Type B pancreatic cell (in vitro differentiated cells): ENCODE measurements at places on chromosomes 5 and 9.

- no peaks in the 10 kb centered on the region for H3K36me3 ChIP-seq
- H3K27me3 ChIP-seq = no peaks in the 10 kb centered on the region
- no peak overlapping the region for H3K27ac ChIP-seq
Observed at GRCh38 chr5:142808878-142809598, 38.9 kb downstream of the ARHGAP26 start.

DNA sequence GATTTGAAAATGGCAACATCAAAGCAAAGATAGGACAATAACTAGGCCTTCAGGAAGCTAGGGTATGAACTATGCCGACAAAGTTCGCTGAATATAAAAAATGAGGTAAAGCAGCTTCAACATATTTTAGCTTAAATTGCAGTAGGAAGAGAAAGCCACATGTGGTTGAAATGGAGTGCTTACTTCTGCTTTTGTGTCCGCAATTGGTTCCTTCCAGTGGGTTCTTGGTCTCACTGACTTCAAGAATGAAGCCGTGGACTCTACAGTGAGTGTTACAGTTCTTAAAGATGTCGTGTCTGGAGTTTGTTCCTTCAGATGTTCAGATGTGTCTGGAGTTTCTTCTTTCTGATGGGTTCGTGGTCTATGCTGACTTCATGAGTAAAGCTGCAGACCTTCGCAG lies 95.2 kb downstream of the APTX start:
- no peak for DNase-seq
- peaks cover 4% of the 10 kb centered on the region for H3K27me3 ChIP-seq
- no peaks in the 10 kb centered on the region for H3K36me3 ChIP-seq
- no peak overlapping the region for H3K27ac ChIP-seq
- H3K4me3 ChIP-seq = no peak overlapping the region

DNA sequence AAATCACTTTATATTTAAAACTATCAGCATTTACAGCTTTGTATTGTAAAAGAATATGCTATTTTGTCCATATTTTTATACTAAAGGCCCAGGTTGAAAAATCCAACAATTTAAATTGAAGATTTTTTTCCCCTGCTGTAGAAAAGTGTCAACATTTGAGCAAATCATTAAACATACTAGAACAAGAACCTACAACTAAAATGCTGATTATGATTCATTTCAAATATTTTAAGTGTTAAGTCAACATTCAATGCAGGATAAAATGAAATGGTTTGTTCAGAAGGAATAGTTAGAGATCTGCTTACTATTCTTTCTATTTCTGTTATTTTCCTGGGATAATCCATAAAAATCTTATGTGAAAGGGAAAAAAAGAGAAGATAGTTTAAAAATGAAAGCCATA lies 866.5 kb upstream of the DMAC1 start:
- H3K27me3 ChIP-seq = no peaks in the 10 kb centered on the region
- peaks cover 2% of the 10 kb centered on the region for H3K4me1 ChIP-seq
- no peaks in the 10 kb centered on the region for H3K36me3 ChIP-seq
- H3K4me3 ChIP-seq = no peak overlapping the region

DNA sequence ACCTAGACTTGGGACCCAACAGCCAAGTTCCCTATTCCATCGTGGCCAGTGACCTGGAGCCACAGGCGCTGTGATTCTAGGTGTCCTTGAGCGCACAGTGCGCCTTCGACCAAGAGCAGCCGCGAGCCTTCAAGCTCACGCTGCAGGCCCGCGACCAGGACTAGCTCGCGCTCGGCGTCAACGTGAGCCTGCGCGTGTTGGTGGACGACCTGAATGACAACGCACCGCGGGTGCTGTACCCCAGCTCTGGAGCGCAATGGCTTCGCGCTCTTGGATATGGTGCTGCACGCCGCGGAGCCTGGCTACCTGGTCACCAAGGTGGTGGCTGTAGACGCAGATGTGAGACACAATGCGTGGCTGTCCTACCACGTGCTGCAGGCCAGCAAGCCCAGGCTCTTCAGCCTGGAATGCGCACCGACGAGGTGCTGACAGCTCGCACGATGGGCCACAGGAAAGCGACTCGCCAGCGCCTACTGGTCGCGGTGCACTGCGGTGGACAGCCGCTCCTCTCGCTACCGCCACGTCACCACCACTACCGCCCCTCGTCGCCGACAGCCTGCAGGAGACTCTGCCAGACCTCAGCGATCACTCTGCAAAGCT lies 11.4 kb downstream of the PCDHGA12 start:
- no peak overlapping the region for H3K27ac ChIP-seq
- peaks cover 38% of the 10 kb centered on the region for H3K36me3 ChIP-seq
- H3K27me3 ChIP-seq = no peaks in the 10 kb centered on the region

DNA sequence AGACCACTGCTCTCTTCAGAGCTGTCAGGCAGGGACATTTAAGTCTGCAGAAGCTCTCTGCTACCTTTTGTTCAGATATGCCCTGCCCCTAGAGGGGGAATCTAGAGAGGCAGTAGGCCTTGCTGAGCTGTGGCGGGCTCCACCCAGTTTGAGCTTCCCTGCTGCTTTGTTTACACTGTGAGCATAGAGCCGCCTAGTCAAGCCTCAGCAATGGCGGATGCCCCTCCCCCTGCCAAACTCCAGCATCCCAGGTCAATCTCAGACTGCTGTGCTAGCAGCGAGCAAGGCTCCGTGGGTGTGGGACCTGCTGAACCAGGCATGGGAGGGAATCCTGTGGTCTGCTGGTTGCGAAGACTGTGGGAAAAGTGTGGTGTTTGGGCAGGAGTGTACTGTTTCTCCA lies 59.9 kb downstream of the CAVIN4 start:
- no peaks in the 10 kb centered on the region for H3K4me1 ChIP-seq
- H3K27me3 ChIP-seq = peaks cover 1% of the 10 kb centered on the region
- no peaks in the 10 kb centered on the region for H3K36me3 ChIP-seq
- no peak overlapping the region for H3K27ac ChIP-seq
- DNase-seq = no peak

DNA sequence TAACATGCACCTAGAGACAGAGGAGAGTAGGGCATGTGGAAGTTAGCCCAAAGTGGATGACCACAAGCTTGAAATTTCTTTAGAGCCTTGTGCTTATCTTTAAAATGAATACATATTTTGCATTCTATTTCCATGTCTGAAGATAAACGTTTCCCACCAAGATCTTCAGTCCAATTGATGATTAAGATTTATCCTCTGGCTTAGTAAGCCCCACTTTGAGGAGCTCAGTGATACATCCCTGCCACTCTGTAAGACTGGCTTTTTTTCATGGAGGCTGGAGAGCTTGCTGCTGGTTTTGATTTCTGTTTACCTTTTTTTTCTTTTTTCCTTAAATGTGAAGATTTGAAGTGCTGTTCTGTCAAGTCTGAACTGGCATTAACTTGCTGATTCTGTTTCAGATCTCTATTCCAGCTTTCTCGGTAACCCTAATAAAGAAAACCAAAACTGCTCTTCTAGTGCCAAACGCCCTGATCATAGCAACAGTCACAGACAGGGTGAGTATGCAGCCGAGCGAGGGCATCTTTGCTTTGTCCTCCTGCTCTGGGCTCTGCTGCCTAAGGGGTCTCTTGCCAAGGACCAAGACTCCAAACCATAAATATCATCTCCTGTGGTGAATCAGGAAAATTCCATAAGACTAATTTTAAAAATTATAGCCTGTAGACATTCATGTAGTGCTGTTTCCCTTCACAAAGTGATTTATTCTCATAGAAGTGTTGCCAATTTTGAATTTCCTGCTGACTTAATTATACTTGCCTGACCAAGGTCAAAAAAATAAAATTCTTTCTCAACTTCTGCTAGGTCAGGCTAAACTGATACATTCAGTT lies 54.3 kb downstream of the GRAMD2B start:
- H3K27me3 ChIP-seq = no peaks in the 10 kb centered on the region
- H3K27ac ChIP-seq = no peak overlapping the region
- peak overlapping the region; percentile 11 for H3K4me3 ChIP-seq
- peaks cover 15% of the 10 kb centered on the region for H3K4me1 ChIP-seq

DNA sequence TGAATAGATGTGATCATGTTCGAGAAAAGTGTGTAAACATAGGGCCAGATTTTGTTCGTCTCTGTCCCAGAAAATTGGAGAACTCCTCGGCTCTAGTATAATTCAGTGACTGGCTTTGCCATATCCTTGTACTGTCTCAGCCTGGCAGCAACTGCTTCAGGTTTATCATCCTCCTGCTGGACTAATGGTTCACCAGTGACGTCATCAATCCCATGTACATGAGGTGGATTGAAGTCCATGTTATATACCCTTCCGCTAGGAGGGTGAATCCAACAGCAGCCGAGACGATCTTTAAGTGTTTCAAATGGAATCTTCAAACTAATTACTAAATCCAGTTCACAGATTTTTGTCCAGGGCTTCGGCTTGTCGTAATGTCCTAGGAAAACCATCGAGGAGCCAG lies 17.1 kb upstream of the PLPP1 start:
- H3K4me1 ChIP-seq = peaks cover 13% of the 10 kb centered on the region
- no peaks in the 10 kb centered on the region for H3K36me3 ChIP-seq
- no peak overlapping the region for H3K4me3 ChIP-seq

DNA sequence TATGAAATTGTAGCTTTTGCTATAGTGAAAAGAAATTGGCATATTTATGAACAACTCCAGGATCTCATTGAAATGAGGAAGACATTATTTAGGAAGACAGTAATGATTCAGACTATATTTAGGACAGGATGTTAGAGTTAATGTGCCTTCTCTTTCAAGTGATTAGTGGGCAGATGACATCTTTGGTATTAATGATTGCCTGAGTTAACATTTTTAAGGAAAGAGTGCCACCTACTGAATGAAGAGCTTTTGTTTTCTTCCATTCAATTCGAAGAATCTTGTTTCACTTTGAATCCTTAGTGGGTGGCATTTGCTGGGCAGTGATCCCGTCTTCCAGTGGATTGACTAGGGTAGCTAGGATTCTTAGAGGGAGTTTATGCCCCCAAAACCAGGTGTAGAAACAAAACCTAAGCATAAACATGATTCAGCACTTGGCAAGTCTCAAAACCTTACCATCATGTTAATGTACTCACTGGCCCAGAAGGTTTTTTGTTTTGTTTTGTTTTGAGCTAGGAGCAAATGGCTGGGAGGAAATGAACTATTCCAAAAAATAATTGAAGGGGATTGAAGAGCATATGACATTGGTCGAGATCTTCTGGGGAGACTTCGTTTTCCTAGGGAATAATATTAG lies 23.2 kb downstream of the MAP3K1 start:
- no peak for DNase-seq
- no peaks in the 10 kb centered on the region for H3K36me3 ChIP-seq
- H3K27ac ChIP-seq = peak overlapping the region; percentile 61
- no peaks in the 10 kb centered on the region for H3K27me3 ChIP-seq
- H3K4me3 ChIP-seq = peak overlapping the region; percentile 1

GRCh38 chr5:62457071-62457470 lies 44.5 kb downstream of the IPO11 start:
- H3K36me3 ChIP-seq = peaks cover 21% of the 10 kb centered on the region
- H3K27me3 ChIP-seq = no peaks in the 10 kb centered on the region
- H3K4me3 ChIP-seq = peak overlapping the region; percentile 24
- no peak for DNase-seq
- peak overlapping the region; percentile 80 for H3K27ac ChIP-seq

DNA sequence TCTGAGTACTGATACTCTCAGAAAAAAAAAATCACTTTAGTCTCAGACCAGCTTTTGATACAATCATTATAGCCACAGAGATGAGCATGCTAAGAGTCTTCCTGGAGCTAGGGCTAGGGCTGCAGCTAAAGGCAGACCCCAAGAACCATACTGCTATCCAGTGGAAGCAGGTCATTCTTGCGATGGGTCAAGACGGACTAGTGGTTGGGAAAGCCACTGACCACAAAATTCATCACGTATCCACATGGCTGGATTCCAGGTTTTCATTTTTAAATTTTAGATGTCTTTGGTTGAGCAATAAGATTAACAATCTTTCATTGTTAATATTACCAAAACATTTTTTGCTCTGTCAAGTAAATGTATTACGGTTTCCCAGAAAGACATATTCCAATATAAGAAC lies 598.1 kb downstream of the DNAH5 start:
- H3K4me3 ChIP-seq = no peak overlapping the region
- no peak for DNase-seq
- no peaks in the 10 kb centered on the region for H3K4me1 ChIP-seq
- H3K36me3 ChIP-seq = no peaks in the 10 kb centered on the region
- H3K27me3 ChIP-seq = peaks cover 4% of the 10 kb centered on the region

DNA sequence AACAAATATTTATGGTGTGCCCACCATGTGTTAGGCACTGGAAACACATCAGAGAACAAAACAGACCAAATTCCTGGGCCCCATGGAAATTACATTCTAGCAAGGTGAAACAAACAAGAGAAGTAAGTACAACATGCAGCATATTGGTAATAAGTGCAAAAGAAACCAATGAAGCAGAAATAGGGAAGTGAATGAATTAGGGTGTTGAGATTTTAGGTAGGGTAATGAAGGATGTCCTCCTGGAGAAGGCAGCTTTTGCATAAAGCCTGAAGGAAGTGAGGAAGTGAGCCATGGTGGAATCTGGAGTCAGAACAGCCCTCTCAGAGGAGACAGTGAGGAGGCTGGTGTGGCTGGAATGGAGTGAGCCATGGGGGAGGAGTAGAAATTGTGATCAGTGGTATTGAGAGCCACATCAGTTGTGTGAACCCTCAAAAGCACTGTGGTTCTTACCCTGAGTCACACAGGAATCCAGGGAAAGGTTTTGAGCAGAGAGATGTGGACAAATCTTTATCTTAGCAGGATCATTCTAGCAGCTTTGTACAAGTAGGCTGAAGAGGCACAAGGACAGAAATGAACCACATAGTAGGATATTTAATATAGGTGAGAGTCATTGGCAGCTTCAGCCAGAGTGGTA lies 52.7 kb upstream of the ARL15 start:
- H3K27ac ChIP-seq = no peak overlapping the region
- H3K27me3 ChIP-seq = peaks cover 3% of the 10 kb centered on the region
- no peak for DNase-seq

DNA sequence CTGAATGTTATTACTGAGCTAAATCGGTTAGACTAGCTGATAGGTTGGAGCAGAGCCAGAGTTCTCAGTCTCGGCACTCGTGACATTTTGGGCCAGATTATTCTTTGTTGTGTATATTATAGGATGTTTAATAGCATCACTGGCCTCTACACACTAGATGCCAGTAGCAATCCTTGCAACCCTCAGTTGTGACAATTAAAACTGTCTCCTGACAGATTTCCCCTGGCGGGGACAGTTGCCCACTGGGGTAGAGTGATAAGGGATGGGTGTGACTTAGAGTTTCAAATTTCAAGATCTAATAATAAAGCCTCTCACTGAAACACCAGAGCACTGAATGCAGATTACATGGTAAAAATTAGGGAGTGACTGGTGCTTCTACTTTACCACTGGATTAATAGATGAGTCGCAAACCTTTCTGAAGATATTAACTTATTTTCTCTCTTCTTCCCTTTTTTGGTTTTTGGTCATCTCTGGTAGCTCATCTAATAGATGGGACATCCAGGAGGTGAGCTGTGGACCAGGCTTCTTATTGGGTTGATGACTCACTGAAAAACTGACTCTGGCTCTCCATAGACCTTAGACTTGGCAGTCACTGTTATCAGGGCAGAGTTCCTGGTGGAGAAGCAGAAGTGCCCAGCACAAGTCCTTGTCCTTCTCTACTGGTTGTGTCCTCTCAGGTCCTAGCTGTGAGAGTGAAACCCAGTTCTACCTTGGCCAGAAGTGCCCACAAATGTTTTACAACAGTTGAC lies 150.3 kb downstream of the UNC13B start:
- H3K4me1 ChIP-seq = no peaks in the 10 kb centered on the region
- DNase-seq = no peak
- H3K27me3 ChIP-seq = no peaks in the 10 kb centered on the region
- peaks cover 4% of the 10 kb centered on the region for H3K36me3 ChIP-seq
- no peak overlapping the region for H3K27ac ChIP-seq
- H3K4me3 ChIP-seq = no peak overlapping the region

- H3K4me1 ChIP-seq = peaks cover 22% of the 10 kb centered on the region
- peak overlapping the region; percentile 53 for H3K4me3 ChIP-seq
- H3K27ac ChIP-seq = peak overlapping the region; percentile 72
Observed at GRCh38 chr9:2872931-2873323, 29.0 kb upstream of the PUM3 start.

- H3K4me3 ChIP-seq = no peak overlapping the region
- no peak for DNase-seq
- H3K27me3 ChIP-seq = peaks cover 5% of the 10 kb centered on the region
- H3K27ac ChIP-seq = no peak overlapping the region
- peaks cover 5% of the 10 kb centered on the region for H3K4me1 ChIP-seq
Observed at GRCh38 chr9:13053504-13053903, 226.0 kb downstream of the MPDZ start.
